Suprapubic skin (tissue), 4 donors: ENCODE measurements at places on chromosomes 5 and 9.

DNA sequence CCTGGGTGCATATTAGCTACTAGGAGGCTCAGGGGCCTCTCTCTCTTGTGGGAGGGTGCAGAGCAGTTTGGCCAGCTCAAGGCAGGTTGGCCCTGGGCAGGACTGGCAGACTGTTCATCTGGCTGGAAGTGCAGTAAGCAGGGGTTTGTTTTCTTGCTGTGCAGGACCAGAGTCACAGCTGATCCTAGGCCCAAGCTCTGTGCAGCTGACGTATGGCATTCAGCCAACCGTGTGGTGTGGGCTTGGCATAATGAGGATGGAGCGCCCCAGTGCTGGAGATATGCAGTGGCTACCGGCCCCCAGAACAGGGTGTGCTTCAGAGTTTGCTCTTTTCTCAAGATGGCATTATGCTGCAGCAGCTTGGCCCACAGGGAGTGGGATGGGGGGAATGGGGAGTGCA, 31.0 kb upstream of the PHF24 start:
- no peak for DNase-seq
- no peaks in the 10 kb centered on the region for H3K36me3 ChIP-seq
- no peaks in the 10 kb centered on the region for H3K4me1 ChIP-seq
- no peak overlapping the region for H3K4me3 ChIP-seq

GRCh38 chr5:115028557-115028956, 141.2 kb downstream of the TRIM36 start:
- H3K4me1 ChIP-seq = no peaks in the 10 kb centered on the region
- H3K36me3 ChIP-seq = no peaks in the 10 kb centered on the region
- H3K27ac ChIP-seq = no peak overlapping the region
- no peaks in the 10 kb centered on the region for H3K27me3 ChIP-seq
- DNase-seq = no peak

DNA sequence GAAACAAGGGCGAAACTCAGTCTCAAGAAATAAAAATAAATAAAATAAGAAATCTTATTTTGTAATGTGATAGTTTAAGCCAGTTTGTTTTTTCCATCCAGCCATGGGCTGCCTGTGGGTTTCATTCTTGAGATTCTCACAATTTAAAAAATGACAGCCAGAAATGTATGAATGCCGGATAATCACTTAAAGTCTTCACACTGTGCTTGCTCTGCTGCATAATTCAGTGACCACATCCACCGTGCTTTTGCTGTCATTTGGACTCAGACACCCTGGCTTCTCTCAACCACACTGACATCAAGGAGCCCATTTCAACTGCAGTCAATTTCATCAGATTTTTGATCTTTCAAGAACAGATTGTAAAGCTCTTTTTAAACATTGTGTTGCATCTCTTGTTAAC, 61.0 kb upstream of the DAPK1 start:
- no peaks in the 10 kb centered on the region for H3K27me3 ChIP-seq
- H3K27ac ChIP-seq = no peak overlapping the region
- no peaks in the 10 kb centered on the region for H3K36me3 ChIP-seq
- no peak overlapping the region for H3K4me3 ChIP-seq

DNA sequence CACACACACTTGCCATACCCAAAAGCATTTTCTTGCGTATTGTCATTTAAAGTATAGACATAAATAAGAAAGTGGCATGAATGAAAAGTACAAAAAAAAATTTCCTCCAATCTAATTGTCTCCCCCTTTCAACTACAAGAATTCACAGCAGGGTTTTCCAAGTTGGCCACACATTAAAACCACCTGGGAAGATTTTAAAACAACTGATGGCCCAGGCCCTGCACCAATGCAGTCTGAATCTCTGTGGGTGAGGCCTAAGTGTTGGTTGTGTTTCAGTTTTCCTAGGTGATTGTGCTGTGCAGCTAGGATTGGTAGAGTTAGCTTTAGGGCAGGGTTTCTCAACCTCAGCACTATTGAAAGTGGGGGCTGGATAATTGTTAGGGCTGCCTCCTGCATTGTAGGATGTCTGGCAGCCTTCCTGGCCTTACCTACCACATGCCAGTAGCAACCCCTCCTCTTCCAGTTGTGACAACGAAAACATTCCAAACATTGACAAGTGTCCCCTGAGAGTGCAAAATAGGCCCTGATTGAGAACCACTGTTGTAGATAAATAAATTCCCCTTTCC, 337.1 kb downstream of the KIAA0825 start:
- no peak for DNase-seq
- no peak overlapping the region for H3K4me3 ChIP-seq
- H3K36me3 ChIP-seq = no peaks in the 10 kb centered on the region
- H3K4me1 ChIP-seq = no peaks in the 10 kb centered on the region
- no peaks in the 10 kb centered on the region for H3K27me3 ChIP-seq

GRCh38 chr5:55816342-55816741, 34.8 kb upstream of the IL31RA start:
- H3K36me3 ChIP-seq = no peaks in the 10 kb centered on the region
- no peaks in the 10 kb centered on the region for H3K4me1 ChIP-seq
- no peak overlapping the region for H3K27ac ChIP-seq

DNA sequence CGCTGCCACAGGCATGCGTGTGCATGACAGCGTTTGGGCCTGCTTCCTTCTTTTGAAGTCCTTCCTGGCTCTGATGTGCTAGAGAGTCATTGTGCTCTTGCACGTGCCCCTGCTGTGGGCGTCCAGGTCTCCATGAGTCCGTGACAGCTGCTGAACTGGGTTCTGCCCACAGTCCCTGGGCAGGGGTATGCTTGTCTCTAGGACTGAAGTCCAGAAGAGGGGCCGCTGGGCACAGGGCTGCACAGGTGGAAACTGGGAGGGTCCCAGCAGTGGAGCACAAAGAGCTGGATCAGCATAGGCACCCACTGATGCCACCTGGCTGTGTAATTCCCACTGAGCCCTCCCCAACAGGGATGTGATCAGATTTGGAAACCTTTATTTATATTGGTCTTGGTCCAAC, 169.4 kb downstream of the IRX2 start:
- no peak overlapping the region for H3K4me3 ChIP-seq
- no peaks in the 10 kb centered on the region for H3K27me3 ChIP-seq
- DNase-seq = no peak
- H3K4me1 ChIP-seq = no peaks in the 10 kb centered on the region
- H3K27ac ChIP-seq = no peak overlapping the region
- no peaks in the 10 kb centered on the region for H3K36me3 ChIP-seq

- H3K4me3 ChIP-seq = no peak overlapping the region
- no peak for DNase-seq
- no peaks in the 10 kb centered on the region for H3K36me3 ChIP-seq
- no peaks in the 10 kb centered on the region for H3K27me3 ChIP-seq
- peaks cover 36% of the 10 kb centered on the region for H3K4me1 ChIP-seq
- no peak overlapping the region for H3K27ac ChIP-seq
Observed at GRCh38 chr5:143008809-143009521, 238.8 kb downstream of the ARHGAP26 start.

DNA sequence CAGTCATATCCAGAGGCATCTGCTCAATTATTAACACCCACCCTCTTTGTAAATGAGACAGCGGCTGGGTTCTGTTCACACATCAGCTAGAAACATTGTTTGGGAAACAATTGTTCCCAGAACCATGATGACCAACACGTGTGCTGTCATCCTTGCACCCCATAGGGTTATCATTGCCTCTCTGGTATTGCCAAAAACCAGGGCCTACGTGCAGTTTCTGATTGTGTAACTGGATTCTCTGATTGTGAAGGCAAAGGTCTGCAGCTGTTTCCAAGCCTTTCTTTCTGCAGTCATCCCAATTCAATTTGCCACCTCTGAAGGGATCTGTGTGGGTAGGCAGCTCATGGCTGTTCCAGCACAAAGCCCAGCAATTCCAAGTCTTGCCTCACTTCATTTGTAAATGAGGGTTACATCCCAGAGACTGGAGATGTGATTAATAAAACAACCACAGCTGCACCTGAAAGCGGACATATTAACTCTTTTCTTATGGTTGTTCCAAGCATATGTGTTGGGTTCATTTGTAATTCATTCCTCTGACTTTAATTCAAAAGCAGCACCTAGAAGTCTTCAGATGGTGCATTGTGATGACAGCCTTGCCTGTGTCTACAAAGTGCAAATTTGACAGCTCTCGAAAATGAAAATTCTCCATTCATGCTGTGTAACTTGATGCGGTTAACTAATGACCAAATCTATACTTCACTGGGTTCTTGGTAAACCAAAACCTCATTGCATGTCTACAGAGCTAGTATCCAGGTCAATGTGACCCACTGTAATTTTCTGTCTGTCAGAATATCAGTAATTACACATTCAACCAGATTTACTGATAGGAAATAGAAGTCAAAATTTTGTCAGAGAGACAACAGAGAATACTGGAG, 66.6 kb downstream of the YIPF5 start:
- no peak overlapping the region for H3K27ac ChIP-seq
- H3K27me3 ChIP-seq = no peaks in the 10 kb centered on the region
- no peak for DNase-seq

DNA sequence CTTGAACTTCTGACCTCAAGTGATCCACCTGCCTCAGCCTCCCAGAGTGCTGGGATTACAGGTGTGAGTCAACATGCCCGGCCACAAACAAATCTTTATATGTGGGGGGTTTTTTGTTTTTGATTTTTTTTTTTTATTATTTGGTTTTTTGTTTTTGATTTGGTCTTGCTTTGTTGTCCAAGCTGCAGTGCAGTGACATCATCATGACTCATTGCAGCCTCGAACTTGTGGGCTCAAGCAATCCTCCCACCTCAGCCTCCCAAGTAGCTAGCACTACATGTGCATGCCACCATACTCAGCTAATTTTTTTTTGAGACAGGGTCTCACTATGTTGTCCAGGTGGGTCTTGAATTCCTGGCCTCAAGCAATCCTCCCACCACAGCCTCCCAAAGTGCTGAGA, 42.4 kb downstream of the ALDH7A1 start:
- DNase-seq = no peak
- H3K4me1 ChIP-seq = no peaks in the 10 kb centered on the region
- H3K36me3 ChIP-seq = peaks cover 89% of the 10 kb centered on the region
- H3K4me3 ChIP-seq = no peak overlapping the region

GRCh38 chr5:137446615-137447014, 52.5 kb downstream of the SPOCK1 start:
- no peak for DNase-seq
- H3K27me3 ChIP-seq = no peaks in the 10 kb centered on the region
- H3K4me1 ChIP-seq = no peaks in the 10 kb centered on the region
- no peak overlapping the region for H3K27ac ChIP-seq
- no peak overlapping the region for H3K4me3 ChIP-seq

- H3K27me3 ChIP-seq = no peaks in the 10 kb centered on the region
- no peak overlapping the region for H3K4me3 ChIP-seq
- H3K36me3 ChIP-seq = no peaks in the 10 kb centered on the region
Observed at GRCh38 chr5:173707392-173707791, 90.9 kb upstream of the BOD1 start.

DNA sequence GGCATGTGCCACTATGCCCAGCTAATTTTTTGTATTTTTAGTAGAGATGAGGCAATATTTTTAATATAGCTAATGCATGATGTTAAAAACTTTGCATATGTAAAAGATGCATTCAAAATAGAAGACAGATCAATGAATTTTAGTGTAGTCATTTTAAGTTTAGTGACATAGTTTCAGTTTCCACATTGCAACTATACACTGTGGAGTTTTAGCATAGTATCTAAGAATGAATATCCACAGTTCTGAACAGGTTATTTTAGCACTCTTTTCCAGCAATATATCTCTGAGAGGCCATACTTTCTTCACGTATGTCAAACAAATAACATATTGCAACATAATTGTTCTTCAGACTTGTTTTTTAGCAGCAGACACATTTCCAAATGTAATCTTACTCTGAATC, 39.3 kb downstream of the RAB24 start:
- no peak overlapping the region for H3K27ac ChIP-seq
- H3K4me1 ChIP-seq = no peaks in the 10 kb centered on the region
- peaks cover 77% of the 10 kb centered on the region for H3K36me3 ChIP-seq

DNA sequence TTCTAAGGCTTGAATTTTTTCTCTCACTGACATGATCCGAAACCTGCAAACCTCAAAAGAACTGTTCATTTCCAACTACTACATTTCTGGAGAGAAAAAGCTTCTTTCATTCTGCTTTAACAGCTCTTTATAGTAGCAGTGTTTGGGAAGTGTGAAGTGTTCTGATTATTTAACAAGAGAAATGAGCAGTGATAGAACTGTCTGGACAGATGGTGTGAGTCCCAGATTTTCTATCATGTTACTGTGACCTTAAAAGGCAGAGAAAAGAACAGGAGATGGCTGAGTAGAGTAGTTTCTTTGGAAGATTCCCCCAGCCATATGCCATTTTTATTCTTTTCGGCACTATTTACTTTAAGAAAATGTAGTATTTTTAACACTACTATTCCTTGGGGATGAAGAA, 41.3 kb upstream of the TAL2 start:
- no peak for DNase-seq
- H3K27ac ChIP-seq = no peak overlapping the region

GRCh38 chr5:134409321-134409720, 2.4 kb downstream of the CDKN2AIPNL start:
- H3K4me3 ChIP-seq = no peak overlapping the region
- H3K27ac ChIP-seq = no peak overlapping the region
- peaks cover 5% of the 10 kb centered on the region for H3K36me3 ChIP-seq
- peaks cover 39% of the 10 kb centered on the region for H3K4me1 ChIP-seq
- no peaks in the 10 kb centered on the region for H3K27me3 ChIP-seq
- DNase-seq = no peak

GRCh38 chr5:169545762-169546161, 37.8 kb upstream of the SPDL1 start:
- no peaks in the 10 kb centered on the region for H3K36me3 ChIP-seq
- no peaks in the 10 kb centered on the region for H3K27me3 ChIP-seq
- H3K4me1 ChIP-seq = peaks cover 2% of the 10 kb centered on the region
- no peak overlapping the region for H3K27ac ChIP-seq

- no peak overlapping the region for H3K4me3 ChIP-seq
- peaks cover 12% of the 10 kb centered on the region for H3K4me1 ChIP-seq
- DNase-seq = no peak
- H3K36me3 ChIP-seq = no peaks in the 10 kb centered on the region
- no peaks in the 10 kb centered on the region for H3K27me3 ChIP-seq
Observed at GRCh38 chr5:109996246-109996645, 306.5 kb downstream of the MAN2A1 start.

DNA sequence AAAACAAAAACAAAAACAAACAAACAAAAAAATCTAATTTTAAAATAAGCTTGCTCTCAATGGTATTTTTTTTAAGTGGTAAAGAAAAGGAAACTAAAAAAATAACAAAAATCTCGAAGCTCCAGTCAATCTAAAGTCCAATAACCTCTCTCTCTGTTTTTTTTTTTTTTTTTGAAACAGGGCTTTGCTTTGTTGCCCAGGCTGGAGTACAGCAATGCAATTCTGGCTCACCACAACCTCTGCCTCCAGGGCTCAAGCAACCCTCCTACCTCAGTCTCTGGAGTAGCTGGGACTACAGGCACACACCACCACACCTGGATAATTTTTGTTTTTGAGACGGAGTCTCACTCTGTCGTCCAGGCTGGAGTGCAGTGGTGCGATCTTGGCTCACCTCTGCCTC, 25.9 kb upstream of the GLDC start:
- no peaks in the 10 kb centered on the region for H3K36me3 ChIP-seq
- no peak for DNase-seq
- H3K27ac ChIP-seq = no peak overlapping the region
- no peaks in the 10 kb centered on the region for H3K27me3 ChIP-seq
- H3K4me3 ChIP-seq = no peak overlapping the region

GRCh38 chr5:149578896-149579295, 2.4 kb upstream of the ARHGEF37 start:
- no peak for DNase-seq
- H3K4me3 ChIP-seq = no peak overlapping the region
- H3K27me3 ChIP-seq = no peaks in the 10 kb centered on the region
